H9 (cell line): ENCODE measurements at places on chromosomes 7 and 10. TPM values are rescaled to one million over a fixed set of nuclear protein-coding genes. Genes with fewer than 3 reads are reported as not detected.

DNA sequence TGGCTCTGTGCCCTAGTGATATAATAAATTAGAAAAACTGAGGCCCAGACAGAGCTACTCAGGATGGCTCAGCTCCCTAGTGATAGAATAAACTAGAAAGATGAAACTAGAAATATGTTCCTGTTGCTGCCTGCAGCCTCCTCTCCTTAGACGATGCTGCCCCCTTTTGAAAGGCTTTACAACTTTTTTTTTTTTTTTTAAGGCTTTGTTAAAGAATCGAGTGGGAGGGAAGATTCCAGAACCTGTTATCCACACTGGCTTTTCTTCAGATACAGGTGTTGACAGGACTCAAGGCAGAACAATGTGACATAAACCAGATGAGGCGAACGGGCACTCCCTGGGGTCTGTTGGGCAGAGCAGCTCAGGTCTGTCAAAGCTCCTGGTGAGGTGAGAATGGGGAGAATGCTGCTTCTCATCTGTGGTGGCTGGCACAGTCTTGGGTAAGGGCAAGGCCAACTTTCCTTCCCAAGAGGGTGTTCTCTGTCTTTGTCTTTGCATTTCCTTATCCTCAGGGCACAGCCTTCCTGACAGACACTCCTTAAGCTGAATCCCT is 175.1 kb downstream of the COBL start:
- H3K27me3 ChIP-seq = no peaks in the 10 kb centered on the region
- no peak for DNase-seq
- no peak overlapping the region for H3K4me3 ChIP-seq
- H3K27ac ChIP-seq = no peak overlapping the region
- no peaks in the 10 kb centered on the region; the same call in 1 of the 2 replicates for H3K4me1 ChIP-seq

DNA sequence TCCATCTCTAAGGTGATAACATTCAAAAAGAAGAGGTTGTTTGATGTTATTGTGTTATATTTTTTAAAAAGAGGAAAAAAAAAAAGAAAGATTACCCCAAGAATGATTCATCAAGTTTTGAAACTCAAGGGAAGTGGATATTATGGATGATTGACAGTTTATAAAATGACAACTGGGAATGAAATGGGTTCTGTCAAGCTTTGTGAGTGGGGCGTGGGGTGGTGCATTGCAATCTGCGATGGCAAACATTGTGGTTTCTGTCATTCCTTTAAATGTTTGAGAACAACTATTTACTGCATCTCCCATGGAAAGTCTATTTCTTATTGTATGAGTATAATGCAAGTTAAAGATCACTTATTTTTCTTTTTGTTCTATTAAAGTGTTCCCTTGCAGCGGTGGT is 297.0 kb downstream of the CCDC3 start:
- H3K27me3 ChIP-seq = no peaks in the 10 kb centered on the region; the same call in 1 of the 2 replicates
- H3K27ac ChIP-seq = no peak overlapping the region
- no peaks in the 10 kb centered on the region for H3K36me3 ChIP-seq
- DNase-seq = no peak
- no peaks in the 10 kb centered on the region for H3K4me1 ChIP-seq

Gene PAPOLB
- total RNA-seq = 0.04 and 0.13 TPM in 2 replicates

DNA sequence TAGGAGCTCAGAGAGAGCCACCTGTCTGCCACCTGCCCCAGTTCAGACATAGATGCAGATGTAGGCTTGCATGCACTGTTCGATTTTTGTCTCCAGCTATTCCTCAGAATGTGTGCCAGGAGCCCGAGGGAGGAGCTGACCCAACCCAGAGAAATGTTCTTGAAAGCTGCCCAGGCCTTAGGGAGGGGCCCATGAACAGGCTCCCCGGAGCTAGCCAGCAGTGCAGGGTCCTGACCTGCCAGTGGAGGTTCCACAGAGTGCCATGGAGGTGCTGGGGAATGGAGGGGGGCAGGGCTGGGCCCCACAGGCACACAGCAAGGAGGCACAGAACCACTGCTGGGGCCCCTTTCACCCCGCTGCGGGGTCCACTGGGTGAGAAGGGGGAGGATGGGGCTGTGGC is 29.6 kb upstream of the SFRP5 start:
- DNase-seq = no peak
- no peaks in the 10 kb centered on the region for H3K4me1 ChIP-seq
- H3K36me3 ChIP-seq = no peaks in the 10 kb centered on the region; the same call in 2 of the 3 replicates
- H3K4me3 ChIP-seq = no peak overlapping the region

Gene TMEM130
- 1.1 and 1.7 TPM in 2 replicates for total RNA-seq
